ENCODE measurements at places on chromosomes 4 and X. TPM values are rescaled to one million over a fixed set of nuclear protein-coding genes. Genes with fewer than 3 reads are reported as not detected.
A peak's percentile ranks its signal among the peaks of the same experiment; 100 is the strongest.

GRCh38 chr4:40143926-40144508, 52.8 kb upstream of the RHOH start:
- no peak for DNase-seq

- no peak for DNase-seq
These were observed 895.5 kb upstream of the EPHA5 start for GRCh38 chr4:66565801-66566200.

Gene FGFR3
- total RNA-seq: 34.2 TPM

Gene CT45A10
- total RNA-seq: not detected

DNA sequence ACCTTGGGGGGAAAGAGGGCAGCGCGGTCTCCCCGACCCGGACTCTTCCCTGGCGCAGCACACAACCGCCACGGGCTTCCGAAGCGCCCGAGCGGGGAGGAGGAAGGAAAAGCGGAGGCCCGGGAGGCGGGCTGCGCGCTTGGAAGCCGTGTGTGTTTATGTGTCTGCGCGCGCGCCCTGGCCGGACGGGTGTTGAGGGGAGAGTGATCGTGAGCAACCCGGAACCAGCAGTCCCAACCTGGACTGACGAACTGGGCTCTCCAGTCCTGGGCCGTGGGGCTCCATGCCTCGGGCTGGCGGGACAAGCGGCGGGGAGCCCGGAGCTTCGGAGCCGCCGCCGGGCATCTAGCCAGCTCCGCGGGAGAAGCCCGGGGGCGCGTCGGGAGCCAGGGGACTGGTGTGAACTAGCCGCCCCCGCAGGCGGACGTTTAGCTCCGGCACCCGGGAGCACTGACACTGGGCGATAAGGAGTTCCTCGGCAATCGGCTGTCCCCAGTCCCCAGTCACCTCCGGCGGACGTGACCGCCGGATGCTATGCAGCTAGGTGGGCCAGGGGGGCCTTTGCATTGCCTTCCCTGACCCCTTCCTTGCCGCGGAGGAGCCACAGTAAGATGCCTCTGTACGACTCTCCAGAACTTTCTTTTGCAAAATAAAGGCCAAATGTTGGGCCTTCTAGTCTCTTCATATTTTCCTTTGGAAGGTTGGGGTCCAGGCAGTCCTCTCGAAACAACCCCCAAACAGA, 74.8 kb upstream of the BCOR start:
- peak; percentile 80 for DNase-seq

Gene CCSER1
- total RNA-seq: 8.4 TPM

Data from lower lobe of right lung (tissue), 2 donors.